ENCODE measurements at places on chromosomes 12 and 14.
A peak's percentile ranks its signal among the peaks of the same experiment; 100 is the strongest.

DNA sequence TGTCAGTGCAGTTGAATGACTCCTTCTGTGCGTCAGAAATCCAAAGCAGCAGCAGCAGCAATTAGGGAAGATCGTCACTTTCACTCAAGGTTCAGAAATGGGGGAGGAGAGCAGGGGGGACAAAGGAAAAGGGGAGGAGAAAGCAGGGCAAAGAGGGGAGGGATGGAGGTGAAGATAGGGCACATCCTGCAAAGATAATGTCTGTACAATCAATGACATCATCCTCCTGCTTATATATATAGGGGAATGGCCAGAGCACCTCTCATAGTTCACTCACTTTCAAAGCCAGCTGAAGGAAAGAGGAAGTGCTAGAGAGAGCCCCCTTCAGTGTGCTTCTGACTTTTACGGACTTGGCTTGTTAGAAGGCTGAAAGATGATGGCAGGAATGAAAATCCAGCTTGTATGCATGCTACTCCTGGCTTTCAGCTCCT lies at the start of gene NTS:
Gene NTS (plus strand): TSS at position 265 of the 431 bp plus-strand sequence. CDS start 109 bp downstream, at position 374.
- no peak for DNase-seq

GRCh38 chr12:12582895-12583303 lies 20.2 kb upstream of the DUSP16 start:
- no peak for DNase-seq

GRCh38 chr12:67698672-67699581 lies 50.4 kb downstream of the DYRK2 start:
- peak; percentile 29 for DNase-seq

- DNase-seq: no peak
Observed at GRCh38 chr14:35336494-35337268, 44.5 kb downstream of the PSMA6 start.

- no peak for DNase-seq
Observed at GRCh38 chr14:80537626-80538025, 326.3 kb upstream of the DIO2 start.
